ENCODE measurements at places on chromosomes 16 and 17.

DNA sequence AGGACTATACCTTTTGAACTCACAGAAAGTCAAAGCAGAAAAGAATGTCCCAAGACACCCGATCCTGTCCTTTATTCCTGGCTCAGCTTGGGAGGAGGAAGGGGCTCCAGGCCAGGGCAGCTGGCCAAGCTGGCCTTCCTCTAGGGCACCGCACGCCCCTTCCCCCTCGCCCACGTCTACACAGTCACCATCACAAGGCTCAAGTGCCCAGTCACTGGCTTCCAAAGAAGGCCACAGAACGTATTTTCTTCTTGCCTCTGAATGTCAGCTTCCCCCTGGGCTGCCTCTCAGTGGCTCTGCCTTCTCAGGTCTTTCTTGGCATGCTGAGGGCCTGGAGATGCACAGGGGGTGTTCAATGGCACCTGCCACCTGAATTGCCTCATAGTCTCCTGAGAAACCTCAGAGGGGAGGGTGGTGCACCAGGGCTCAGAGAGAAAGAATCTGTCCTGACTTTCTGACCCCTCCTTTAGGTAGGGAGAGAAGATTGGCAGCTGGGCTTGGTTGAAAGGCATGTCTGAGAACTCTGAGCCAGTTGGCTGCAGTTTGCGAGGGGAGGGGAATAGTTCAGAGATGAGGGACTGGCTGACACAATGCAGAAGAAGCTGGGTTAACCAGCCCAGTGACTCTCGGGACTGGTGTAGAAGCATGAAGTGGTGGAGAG lies 2.1 kb downstream of the DHRS11 start:
- DNase-seq, result no peak

DNA sequence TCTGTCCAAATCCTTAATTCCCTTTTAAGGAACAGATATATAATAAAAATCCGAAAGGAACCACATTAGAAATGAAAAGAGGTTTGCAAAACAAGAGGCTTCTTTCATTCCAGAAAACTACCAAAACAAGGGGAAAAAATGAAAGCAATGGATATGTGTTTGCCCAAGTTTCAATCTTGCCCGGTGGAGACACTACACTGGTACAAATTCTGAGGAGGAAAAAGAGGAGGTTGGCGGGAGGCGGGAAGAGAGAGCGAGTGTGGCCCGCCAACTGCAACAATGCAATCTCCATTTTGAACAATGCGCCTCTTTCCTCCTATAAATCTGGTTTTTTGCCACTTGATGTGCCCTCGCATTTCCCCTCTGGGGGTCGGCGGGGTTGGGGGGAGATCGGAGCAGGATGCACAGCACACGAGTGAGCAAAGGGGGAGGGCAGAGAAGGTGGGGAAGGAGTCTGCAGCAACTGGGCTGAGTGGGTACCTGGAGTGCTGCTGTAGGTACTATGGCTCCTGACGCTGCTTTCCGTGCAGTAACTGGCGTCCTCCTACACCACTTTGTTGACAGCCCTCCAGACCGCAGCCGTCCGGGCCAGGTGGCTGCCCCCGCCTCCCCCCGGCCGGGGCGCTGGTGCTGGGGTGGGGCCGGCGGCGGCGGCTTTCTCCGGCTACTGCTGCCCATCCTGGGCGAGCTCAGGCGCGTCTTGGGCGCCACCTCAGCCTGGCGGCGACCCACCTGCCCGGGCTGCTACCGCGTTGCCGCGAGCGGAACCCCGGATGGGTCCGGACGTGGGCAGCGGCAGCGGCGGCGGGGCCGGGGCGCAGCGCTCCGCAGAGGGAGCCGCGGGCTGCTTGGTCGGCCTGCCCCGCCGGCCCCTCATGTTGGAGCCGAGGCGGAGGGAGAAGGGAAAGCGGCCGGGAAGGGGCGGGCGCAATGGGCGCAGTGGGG lies 93.8 kb upstream of the PLEKHM1 start:
- DNase-seq, result peak; percentile 33

- no peak for DNase-seq
Observed at GRCh38 chr16:88886420-88886844, 20.0 kb upstream of the PABPN1L start.

DNA sequence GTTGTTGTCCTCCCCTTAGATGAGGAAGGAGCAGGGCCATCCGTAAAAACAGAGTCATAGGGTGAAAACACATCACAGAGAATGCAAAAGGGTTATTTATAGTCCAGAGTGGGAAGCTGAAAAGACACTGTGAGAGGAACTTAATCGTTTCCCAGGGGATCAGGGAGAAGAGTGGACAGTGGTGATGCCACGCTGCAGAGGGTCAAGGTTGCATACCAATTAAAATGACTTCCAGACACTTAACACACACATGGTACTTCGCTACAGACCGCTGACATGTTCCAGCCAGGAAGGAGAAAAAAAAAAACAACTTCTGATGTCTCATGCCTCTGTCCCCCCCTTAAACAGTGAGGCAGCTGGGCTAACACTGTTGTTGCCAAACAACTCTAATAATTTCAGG lies 713.8 kb upstream of the RBFOX1 start:
- no peak for DNase-seq

DNA sequence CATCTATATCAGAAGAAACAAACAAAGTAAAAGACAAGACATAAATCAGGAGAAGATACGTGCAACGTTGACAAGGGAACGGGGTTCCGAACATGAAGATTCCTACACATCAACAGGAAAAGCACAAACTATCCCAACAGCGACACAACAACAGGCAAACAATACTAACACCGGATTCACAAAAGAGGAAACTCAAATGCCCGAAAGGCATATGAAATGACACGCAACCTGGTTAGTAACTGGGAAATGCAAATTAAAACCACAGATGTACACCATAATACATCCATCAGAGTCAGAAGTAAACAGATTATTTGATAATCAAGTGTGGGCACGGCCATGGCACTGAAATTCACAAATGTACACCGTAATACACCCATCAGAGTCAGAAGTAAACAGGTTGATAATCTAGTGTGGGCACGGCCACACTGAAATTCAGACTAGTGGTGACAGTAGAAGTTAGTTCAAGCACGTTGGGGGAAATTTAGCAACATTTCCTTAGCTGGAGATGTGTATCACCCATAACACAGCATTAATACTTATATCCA lies 171.9 kb upstream of the RPH3AL start:
- DNase-seq, result no peak

- DNase-seq, result no peak
Observed at GRCh38 chr16:52128361-52128760, 418.6 kb downstream of the TOX3 start.

DNA sequence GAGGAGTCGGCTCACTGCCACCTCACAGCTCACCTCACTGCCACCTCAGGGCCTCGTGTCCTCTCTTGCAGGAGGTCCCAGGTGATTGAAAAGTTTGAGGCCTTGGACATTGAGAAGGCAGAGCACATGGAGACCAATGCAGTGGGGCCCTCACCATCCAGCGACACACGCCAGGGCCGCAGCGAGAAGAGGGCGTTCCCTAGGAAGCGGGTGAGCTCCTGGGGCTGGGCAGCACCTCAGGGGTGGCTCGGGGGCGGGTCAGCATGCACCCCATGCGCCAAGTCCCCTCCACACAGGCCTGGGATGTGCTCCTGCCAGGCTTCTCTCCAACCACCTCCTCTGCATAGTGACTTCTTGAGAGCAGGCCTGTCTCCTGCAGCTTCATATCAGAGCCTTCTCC lies 63.6 kb downstream of the PLD6 start:
- DNase-seq, result no peak

- DNase-seq, result no peak
Observed at GRCh38 chr16:58235663-58236062, 37.8 kb upstream of the CSNK2A2 start.

DNA sequence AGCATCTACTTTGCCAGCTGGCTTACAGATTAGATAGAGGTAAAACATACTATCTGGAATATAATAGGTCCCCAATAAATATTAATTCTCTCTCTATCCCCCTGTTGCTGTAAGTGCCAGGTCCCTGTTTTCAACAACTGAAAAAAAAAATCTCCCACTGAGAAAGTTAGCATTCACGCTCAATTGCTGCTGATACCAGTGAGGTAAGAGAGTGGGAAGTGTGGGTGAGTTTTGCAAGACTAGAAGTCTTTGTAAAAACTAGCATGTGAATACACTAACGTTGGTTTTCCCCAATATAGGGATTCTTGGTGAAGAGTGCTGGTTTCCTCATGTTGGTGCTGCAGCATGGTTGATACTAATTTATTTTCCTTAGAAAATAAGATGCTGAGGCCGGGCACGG lies 11.7 kb upstream of the TAOK1 start:
- no peak for DNase-seq

- no peak for DNase-seq
Observed at GRCh38 chr17:64038331-64039105, 18.1 kb upstream of the ICAM2 start.

DNA sequence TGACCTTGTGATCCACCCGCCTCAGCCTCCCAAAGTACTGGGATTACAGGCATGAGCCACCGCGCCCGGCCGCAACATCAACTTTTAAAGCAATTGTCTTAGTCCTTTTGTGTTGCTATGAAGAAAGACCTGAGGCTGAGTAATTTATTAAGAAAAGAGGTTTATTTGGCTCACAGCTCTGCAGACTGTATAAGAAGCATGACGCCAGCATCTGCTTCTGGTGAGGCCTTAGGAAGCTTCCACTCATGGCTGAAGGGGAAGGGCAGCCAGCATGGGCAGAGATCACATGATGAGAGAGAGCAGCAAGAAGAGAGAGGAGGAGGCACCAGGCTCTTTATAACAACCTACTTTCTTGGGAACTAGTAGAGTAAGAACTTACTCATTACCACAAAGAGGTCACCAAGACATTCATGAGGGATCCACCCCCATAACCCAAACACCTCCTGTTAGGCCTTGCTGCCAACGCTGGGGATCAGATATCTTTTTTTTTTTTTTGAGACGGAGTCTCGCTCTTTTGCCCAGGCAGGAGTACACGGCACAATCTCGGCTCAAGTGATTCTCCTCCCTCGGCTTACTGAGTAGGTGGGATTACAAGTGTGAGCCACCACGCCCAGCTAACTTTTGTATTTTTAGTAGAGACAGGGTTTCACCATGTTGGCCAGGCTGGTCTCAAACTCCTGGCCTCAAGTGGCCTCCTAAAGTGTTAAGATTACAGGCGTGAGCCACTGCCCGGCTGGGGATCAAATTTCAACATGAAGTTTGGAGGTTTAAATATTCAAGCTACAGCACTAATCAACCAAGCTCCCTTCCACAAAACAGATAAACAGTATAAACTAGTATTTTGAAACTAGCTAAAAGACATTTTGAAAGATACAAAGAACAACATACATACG lies 21.4 kb upstream of the GPT2 start:
- DNase-seq, result no peak

DNA sequence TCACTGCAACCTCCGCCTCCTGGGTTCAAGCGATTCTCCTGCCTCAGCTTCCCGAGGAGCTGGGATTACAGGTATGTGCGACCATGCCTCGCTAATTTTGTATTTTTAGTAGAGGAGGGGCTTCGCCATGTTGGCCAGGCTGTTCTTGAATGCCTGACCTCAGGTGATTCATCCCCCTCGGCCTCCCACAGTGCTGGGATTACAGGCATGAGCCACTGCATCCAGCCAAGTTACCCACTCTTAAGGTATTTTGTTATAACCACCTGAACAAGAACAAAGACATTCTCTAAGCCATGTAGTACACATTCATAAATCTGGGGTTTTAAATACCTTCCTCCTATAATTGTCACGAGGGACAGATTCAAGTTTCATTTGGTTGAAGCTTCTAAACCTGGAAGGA lies 12.3 kb upstream of the TMEM170A start:
- no peak for DNase-seq

DNA sequence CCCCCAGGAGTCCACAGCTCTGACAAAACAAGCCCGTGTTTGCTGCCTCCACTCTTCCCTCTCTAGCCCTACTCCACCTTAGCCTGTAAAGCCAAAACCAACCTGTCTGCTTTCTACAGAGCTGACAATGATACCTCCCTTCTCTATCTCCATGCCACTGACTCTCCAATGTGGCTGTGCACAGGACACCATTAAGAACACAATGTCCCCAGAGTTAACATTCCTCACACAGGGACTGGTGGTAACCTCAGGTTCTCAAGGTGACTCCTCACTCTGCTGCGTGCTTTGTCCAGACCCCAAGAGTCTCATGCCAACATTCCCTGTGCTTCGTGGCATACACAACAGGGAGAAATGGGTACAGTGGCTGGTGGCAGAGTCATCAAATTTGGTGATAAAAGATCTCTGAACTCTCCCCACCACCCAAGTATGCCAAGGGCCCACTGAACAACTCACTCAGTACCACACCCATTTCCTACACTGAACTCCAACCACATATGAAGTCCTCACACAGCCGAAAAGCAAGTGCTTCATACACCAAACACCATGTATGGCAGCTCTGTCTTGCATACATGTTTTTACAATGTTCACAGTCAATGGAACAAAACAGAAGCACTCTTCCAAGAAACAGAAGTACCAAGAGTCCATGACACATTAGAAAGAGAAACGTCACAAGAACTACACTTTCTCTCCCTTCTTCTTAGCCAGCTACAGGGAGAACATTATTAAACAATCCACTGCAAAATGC lies 21.1 kb downstream of the CSNK2A2 start:
- no peak for DNase-seq

GRCh38 chr17:17535957-17536356 lies 39.8 kb upstream of the RASD1 start:
- no peak for DNase-seq

- DNase-seq, result no peak
Observed at GRCh38 chr17:68398691-68399637, 58.3 kb downstream of the WIPI1 start.
